ENCODE measurements at places on chromosomes 12 and 14.

DNA sequence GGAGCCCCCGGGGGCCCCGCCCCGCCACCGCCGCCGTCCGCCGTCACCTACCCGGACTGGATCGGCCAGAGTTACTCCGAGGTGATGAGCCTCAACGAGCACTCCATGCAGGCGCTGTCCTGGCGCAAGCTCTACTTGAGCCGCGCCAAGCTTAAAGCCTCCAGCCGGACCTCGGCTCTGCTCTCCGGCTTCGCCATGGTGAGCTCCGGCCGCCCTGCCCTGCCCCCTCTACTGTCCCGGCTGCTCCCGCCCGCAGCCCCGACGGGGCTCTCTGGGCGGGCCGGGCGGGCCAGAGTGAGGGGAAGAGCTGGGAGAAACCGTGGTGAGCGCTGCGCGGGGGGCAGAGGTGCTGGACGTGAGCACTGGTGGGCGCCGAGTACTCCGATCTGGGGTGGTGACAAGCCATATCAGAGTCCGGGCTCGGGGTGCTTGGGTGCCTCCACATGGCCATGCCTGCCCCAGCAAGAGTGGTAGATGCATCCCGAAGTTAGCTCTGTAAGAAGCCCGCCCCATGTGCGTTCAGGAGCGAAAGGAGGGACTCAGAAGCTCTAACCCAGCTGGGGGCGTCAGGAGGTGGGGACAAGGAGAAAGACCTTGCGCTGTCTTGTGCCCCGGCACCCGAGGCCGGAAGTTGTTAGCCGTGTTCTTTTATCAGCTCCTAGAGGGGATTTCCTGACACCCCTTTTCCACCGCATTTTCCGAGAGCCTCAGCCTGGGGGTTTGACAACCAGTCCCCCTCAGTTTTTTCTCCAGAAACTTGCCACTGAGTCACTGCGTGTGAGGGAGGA is 717 bp downstream of the ORAI1 start:
- DNase-seq, result peak; percentile 93

GRCh38 chr12:62194031-62194430 is 66.2 kb upstream of the USP15 start:
- DNase-seq, result no peak

GRCh38 chr12:106886932-106887331 is 68.8 kb upstream of the TMEM263 start:
- DNase-seq, result no peak

DNA sequence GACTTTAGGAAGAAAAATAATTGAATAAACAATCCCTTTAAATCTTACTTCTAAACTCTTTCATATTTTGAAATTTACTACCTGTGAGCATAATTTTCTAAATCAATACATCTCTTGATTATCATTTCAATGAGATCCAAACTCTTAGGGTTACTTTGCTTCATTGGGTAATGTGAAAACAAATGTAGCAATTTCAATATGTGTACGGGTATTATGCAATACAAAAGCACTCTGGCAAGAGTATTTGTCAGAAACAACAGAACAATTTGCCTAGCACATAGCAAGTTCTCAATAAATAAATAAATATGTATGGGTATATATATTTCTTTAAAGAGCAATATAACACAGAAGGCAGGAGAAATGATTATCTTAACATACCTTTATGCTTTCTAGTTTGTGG is 77.1 kb downstream of the PLEKHG7 start:
- no peak for DNase-seq

DNA sequence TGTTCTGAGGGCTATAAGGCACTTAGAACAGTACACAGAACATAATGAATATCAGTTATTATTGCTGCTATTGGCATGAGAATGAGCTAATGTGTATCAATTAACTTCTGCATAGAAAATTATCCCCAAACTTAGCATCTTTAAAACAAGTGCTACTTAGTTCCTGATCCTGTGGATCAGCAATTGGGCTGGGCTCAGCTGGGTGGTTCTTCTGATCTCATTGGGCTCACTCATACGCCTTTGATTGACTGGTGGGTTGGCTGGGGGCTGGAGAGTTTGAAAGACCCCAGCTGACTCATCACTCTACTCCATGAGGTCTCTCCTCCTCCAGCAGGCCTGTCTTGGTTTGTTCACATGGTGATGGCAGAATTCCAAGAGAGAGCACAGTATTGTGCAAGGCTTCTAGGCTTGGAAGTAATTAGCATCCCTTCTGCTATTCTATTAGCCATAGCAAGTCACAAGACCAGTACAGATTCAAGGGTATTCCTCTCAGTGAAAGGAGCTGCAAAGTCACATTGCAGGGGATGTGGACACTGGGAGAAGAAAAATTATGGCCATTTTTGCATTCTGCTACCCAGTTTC is 27.2 kb upstream of the HSPB8 start:
- DNase-seq, result no peak

DNA sequence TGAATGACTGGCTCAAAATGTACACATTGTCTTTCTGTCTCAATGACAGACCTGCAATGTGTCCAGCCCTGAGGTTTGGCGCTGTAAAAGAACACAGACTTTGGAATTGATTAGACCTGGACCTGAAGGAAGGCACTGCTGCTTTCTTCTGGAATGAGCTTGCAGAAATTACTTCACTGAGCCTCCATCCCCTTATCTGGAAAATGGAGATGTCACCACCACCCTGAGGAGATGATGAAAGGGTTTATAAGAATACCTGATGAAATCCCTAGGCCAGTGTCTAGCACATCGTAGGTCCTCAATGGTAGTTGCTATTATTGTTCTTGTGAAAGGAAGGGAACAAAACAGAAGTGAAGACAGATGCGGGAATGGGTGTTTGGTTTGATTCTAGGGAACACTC is 9.7 kb upstream of the WSB2 start:
- DNase-seq, result no peak

DNA sequence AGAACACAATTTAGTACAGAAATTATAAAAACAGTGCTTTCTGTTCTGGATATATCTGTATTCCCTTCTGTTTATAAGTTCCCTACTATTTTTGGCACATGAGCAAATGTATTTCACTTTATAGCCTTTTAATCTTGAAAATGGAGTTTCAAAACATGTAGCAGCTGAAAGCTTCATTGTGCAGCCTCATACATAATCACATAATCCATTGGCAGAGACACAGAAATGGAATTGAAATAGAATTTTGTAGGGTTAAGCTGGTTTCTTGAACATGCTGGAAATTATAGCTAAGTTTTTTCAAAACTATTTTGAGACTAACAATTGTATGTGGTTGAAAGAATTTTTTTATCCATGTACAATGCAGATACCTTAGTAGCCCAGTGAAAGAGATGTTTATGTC is 614.3 kb upstream of the MDGA2 start:
- DNase-seq, result no peak

DNA sequence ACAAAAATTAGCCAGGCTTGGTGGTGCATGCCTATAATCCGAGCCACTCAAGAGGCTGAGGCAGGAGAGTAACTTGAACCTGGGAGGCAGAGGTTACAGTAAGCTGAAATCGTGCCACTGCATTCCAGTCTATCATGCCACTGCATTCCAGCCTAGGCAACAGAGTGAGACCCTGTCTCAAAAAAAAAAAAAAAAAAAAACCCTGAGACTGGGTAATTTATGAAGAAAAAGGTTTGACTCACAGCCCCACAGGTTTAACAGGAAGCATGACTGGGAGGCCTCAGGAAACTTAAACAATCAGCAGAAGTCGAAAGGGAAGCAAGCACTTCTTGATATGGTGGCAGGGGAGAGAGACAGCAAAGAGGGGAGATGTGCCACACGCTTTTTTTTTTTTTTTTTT is 123.2 kb downstream of the GXYLT1 start:
- peak; percentile 25 for DNase-seq

DNA sequence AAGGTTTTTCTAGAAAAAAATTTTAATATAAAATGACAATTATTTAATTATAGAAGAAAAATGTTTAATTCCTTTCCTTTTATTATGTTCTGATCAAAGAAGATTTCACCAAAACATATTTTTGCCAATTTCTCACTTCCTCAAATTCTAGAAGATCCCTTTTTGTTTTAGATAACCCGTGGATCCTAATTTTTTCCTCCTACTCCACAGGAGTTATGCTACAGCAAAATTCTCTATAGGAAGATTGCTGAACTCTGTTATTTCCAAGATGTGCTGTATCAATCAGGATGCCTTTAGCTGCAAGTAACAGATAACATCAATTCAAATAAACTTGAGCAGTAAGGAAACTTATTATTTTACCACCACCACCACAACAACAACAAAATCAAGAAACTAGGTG is 3.8 kb upstream of the SNX6 start:
- no peak for DNase-seq

- DNase-seq, result no peak
These were observed 15.7 kb downstream of the PGAM5 start for GRCh38 chr12:132726386-132726785.

DNA sequence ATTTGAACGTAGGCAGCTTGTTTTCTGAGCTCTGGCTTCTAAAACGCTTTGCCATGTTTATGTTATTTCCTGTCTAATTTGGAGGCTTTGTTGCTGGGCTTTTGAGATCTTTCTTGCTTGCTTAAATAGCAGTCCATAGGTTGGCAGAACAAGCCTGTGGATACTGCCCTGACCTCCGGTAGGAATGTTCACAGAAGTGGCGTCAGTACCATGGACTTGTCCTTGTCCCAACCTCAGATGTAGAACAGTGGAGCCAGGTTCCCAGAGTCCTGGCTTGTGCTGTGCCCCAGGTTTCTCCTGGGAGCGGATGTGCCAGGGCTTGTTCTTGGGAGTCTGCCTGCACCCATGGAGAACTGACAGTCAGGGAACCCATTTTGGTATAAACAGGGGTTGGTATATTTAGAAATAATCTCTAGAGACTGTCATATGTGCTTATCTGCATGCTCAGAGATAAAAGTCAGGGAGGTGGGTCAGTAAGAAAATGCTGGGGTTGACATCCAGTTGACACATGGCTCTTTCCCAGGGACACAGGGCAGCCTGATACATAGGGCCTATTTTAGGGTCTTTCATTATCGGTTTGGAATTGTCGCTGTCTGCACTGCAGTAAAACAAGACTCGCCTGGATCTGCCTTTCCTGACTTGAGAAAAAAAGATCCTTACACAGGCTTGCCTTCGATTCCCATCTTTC is 22.9 kb downstream of the CACNA1C start:
- DNase-seq, result no peak

- no peak for DNase-seq
These were observed 37.5 kb upstream of the DTX1 start for GRCh38 chr12:113019025-113019424.

- DNase-seq, result no peak
These were observed 10.8 kb downstream of the STYX start for GRCh38 chr14:52740751-52741150.
